ENCODE measurements at places on chromosomes 4 and X.

DNA sequence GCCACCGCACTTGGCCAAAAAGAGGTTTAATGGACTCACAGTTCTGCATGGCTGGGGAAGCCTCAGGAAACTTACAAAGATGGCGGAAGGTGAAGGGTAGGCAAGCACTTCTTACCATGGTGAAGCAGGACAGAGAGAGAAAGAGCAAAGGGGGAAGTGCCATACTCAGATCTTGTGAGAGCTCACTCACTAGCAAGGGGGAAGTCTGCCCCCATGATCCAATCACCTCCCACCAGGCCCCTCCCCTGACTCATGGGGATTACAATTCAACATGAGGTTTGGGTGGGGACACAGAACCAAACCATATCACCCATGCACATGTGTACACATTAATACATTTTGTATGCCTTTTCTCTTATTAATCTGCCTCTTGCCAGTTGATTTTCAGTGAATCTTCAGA lies 77.2 kb upstream of the HSD17B10 start:
- DNase-seq: no peak

DNA sequence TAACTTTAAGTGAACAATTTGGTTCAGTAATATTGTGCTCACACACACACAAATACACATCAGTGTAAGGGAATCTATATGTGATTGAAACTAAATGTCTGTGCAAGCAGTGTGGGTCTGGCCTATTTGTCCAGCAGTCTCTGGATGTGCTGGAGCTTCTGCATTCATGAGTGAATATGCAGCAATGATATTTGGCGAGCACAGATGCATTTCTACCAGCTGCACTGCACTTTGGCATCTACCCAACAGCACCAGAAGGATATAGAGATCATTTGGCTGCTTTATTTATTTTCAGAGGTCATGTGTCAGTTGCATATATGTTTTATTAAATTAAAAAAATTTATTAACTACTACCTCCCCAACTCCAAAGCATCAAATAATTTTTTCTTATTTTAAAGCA lies 613.4 kb upstream of the NR3C2 start:
- no peak for DNase-seq

DNA sequence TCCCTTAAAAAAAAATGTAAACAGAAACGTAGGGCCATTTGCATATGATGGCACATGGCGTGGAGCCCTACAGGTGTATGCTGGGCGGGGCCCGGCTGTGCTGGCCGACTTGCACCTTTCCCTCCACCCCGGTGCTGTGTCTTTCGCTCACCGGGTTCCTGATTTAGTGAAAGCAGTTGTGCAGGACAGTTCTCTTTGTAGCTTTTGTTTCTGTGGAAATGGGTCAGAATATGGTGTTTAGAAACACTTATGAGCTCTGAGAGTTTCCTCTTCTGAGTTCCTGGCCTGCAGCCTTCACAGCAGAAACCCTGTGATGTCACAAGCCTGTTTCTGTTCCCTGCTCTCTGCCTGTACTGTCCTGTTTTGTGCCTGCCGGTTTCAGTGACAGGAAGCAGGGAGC lies 22.5 kb upstream of the MSANTD1 start:
- no peak for DNase-seq

- no peak for DNase-seq
Measured at GRCh38 chrX:1011691-1012283, 200.7 kb downstream of the CRLF2 start.

DNA sequence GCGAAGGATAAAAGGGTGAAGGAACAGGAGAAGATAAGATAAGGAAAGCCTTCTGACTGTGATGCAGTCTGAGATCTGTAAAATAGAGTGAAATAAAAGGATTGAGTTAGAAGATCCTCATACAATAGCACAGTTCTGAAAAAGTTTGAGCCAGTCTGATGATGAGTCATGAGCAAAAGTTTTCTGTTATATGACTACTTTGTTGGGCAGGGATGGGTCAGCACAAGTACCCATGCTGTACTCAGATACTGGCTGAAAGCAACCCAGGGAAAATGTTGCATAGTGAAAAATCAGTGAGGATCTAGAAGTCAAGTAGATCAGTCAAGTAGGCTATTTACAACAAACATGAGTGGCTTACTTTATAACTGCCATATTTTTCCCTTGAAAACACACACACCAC lies 253.5 kb downstream of the PCDH10 start:
- no peak for DNase-seq

- no peak for DNase-seq
Measured at GRCh38 chr4:100168521-100168920, 21.7 kb downstream of the DDIT4L start.

DNA sequence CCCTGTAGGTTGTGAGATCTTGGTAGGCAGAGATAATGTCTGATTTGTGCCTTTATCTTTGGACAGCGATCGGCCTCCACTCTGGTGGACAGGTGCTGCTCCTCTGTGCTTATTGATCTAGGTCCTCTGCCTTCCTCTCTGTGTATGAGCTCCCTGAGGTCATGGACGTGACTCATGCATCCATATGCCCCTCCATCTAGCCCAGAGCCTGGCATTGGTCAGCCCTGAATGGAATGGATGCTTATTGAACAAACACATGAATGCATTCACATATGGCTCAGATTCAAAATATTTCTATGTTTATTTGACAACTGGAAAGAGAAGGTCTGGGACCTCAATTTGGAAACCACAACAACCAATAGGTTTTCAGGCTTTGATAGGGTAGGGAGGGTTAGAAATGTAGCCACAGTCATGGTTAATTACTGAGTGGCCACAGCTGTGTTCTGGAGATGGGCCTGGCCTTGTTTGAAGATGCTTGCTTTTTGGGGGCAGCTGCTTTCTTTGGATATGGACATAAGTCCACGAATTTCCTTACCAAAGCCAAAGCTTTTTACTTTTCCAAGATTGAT lies 76.2 kb downstream of the SEL1L3 start:
- DNase-seq: no peak

DNA sequence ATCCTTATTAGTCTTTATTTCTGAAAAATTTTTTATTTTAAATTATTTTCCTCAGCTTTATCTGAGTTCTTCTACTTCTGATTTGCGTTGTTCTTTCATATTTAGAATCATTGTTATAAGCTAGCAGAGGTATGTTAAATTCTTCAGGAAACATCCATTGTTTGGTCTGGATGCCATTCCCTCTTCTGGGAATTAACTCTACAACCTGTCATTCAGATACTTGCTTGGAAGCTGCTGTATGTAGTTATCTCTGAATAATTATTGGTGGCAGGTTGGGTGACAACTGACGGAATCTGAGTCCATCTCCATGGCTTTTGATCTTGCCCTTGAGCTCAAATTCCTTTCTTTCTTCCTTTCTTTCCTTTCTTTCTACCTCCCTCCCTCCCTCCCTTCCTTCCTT lies 61.9 kb downstream of the DDIT4L start:
- DNase-seq: no peak

DNA sequence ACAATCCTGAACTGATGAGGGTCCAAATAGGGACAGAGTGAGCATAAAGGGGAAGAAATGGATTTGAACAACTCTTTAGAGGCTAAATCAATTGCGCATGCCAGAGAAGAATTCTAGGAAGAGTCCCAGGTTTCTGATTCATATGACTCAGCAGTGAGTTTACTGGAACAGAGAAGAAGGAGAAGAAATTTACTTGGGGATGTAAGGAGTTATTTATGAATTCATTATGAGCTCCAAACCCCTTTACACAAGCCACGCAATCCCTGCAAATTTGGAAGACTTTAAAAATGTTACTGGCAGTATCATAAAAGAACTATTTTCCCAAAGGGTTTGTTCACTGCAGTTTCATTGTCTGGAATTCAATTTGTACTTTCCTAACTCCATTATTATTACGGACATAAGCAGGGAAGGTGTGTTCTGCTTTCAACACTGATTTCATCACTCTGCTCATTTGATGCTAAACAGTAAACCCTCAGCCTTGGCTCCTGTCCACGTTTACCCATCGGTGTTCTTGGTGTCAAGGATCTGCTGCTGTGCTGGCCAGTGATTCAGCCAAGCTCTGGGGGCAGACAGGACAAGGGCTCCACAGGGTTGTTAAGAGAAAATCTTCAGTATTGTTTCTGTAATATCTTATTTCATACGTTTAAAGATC lies 273.7 kb downstream of the HNRNPD start:
- DNase-seq: no peak

DNA sequence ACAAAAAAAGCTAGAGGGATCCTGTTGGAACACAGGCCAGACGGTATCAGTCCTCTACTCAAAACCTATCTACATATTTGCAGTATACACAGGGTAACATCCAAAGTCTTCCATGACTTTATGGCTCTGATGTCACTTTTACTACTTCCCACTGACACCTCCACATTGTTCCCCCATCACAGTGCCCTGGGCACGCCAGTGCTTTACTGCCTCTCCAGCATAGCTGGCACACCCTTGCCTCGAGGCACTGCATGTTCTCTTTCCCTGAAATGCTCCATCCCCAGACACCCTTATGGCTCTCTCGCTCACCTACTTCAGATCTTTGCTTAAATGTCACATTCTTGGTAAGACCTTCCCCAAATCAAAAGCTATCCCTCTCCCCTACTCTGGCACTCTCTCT lies 6.3 kb upstream of the ATP10D start:
- no peak for DNase-seq

- DNase-seq: no peak
Measured at GRCh38 chrX:118698516-118699170, 28.8 kb upstream of the IL13RA1 start.

GRCh38 chr4:112589206-112589605 lies 47.5 kb downstream of the ZGRF1 start:
- no peak for DNase-seq

DNA sequence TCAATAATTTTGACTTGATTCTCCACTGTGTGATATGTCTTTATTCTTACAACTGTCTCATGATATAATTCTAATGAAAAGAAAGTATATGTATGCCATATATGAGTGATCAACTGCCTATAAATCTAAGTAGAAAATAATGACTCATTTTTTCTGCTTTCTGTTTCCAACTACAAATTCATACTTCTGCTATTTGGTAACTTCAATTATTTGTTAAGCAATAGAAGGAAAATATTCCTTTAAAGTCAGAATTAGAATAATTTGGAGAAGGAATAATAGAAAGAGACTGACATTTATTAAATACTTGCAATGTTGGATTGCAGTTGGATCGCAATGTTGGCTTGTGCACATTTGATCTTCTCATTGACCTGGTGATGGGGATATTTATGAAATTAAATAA lies 204.2 kb upstream of the PACRGL start:
- no peak for DNase-seq

- DNase-seq: no peak
Measured at GRCh38 chr4:120824946-120825345, 97.6 kb downstream of the PRDM5 start.

DNA sequence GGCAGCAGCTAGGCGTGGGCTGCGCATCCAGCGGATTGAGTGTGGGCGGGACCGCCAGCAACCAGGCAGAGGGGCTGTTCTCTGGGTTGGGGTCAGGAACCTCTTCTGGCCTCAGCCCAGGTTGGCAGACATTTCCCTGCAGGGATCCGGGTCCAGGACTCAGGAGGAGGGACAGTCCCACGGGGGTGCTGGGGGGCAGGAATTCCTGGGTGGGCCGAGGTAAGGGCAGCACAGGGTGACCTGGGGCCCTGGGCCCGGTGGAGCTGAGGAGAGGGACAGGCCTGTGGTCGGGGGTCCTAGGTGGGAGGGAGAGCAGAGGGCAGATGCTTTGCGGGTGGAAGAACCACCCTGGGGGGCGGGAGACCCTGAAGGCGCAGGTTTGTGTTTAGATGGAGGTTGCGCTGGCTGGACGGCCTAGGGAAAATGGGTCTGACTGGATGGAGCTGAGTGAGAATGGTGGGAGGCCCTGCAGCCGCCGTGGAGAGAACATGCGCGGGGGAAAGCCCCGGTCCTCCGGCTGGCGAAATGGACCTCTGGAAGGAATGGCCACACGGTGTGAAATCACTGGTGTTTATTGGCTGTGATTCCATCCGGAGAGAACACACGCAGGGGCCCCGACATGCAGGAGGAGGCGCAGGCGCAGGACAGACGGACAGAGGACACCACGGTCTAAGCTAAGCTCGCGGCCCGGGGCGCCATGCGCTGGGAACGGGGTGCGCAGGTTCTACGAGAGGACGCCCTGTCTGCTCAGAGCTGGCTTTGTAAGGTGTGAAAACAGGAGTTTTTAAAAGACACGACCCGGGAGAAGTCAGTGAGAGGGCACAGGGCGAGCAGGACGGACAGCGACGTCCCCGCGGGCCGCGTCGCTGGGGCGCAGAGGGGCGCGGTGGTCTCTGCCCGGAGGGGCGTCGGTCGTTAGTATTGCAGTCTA lies 41.3 kb downstream of the CPLX1 start:
- no peak for DNase-seq

DNA sequence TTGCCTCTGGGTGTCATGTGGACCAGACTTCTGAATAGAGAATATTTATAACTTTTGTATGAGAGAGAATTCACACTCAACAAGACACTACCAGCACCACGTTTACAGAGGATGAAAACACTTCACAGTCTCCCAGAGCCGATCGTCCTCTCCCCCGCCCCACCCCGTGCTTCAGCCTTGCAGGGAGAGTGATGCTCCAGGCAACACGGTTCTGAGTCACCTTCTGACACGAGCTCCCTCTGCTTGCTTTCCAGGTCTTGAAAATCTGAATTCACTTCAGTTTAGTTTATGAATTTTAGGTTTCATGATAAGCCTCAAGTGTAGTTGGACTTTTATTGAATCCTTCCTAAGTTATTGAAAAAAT lies 59.8 kb downstream of the CPLX1 start:
- DNase-seq: no peak

DNA sequence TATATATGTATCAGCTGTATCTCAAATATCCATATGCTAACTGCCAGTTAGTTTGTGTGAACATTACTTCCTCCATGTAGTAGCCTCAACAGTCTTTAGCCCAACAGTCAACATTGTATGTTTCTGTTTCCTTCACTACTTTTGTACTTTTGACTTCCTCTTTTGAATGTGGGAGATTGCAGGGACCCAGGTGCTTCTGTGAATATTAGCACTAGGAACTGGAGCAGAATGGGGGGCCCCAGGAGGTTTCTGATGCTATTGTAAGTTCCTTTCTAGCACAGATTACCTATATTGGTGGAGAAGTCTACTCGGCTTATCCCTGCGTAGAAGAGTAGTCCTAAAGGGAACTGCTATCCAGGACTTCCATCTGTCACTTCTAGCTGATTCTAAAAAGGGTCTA lies 2.3 kb downstream of the PLAC8 start:
- DNase-seq: no peak

- no peak for DNase-seq
Measured at GRCh38 chr4:177532358-177532757, 90.1 kb upstream of the AGA start.

- no peak for DNase-seq
Measured at GRCh38 chr4:123352240-123352945, 44.2 kb upstream of the SPRY1 start.

- no peak for DNase-seq
Measured at GRCh38 chrX:25640276-25640675, 497.9 kb upstream of the MAGEB18 start.

All from NCI-H2081 (cell line).